Activated CD8-positive, alpha-beta memory T cell treated with anti-CD3 and anti-CD28 coated beads, Interleukin-2, amount 50 U/mL, for 4 hours (primary cell): ENCODE measurements at places on chromosomes 4 and X.

- DNase-seq: no peak
Measured at GRCh38 chrX:79169484-79169883, 25.0 kb downstream of the GPR174 start.

- peak; percentile 9 for DNase-seq
Measured at GRCh38 chr4:7421356-7422150, 13.2 kb downstream of the PSAPL1 start.

- no peak for DNase-seq
Measured at GRCh38 chr4:16259889-16260246, 33.6 kb upstream of the TAPT1 start.

DNA sequence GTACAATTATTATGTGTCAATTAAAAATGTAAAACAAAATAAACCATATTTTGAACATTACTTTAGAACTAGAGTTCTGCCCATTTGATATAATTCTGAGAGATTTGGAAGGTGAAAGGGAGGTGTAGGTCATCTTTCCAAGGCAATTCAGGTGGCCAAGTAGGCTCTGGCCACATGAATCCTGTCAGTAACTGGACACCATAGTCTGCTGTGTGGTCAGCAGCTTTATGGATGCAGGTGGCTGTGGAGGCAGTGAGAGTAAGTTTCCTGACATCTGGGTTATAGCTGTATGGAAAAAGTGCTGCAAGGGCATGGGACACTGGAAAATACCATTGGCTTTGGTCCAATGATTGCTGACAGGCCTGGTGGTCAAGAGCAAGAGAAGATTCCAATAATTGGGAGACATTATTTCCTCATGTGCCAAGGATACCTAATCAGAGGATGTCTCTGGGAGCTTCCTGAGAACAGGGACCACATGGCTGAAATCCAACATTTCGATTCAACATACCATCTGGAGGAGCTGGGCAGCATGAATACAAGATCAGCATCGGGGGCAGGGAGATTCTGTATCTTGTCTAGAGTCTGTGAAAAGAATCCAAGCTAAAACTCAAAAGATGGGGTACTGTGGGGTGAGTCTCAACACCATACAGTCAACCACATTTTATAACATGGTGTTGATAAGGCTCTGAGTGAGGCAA lies 523.1 kb downstream of the MID1IP1 start:
- DNase-seq: no peak

- DNase-seq: no peak
Measured at GRCh38 chrX:151737494-151737893, 2.9 kb downstream of the CNGA2 start.

DNA sequence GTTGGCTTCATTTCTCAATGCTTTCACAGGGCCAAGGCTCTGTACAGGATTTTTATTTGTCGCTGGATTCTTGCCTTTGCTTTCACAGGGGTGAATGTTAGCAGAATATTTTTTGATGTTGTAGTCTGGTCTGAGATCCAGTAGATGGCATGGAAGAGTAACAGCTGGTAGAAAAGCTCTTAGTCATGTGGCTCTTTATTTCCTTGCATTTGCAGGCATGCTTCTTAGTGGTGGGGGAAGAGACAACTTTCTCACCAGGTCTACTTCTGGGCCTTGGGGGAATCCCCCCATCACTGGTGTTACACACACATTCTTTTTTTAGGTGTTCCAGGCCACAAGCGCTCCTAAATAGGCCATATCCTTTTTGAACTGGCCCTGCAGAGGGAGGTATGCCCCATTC lies 58.2 kb upstream of the DKK2 start:
- no peak for DNase-seq

DNA sequence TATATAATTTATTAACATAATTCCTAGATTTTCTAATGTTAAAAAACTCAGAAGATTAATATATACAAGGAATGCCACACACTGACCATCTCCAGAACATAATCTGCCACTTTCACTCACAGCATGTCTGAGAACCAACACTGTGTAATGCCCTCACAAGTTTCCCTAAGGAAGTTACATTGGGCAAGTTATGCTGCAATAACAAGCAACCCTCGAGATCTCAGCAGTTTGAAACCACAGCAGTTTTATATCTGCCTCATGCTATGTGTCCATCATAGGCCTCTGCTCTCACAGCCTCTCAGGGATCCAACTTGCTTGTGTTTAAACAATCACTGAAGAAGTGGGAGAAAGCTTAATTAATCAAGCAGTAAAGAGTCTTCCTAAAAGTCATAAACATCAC lies 250.0 kb upstream of the SLC7A11 start:
- no peak for DNase-seq
